ENCODE measurements at places on chromosomes 1 and 21.

DNA sequence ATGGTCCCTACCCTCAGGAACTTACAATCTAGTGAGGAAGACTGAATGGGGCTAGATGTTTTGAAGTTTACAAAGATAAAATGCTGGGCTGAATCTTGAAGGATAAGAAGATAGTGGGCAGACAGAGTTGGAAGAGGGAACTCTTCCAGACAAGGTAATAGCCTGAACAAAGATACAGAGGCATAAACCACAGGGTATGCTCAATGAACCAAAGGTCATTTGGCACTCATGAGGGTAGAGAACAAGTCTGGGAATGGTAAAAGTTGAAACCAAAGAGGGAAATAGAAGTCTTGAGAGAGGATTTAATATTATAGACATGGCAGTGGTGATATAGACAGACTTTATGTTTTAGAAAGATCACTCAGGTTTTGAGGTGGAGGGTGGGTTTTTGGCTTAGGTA lies 48.1 kb upstream of the ZSWIM5 start:
- no peak for DNase-seq

GRCh38 chr1:70295749-70296148 lies 58.8 kb downstream of the ANKRD13C start:
- DNase-seq, result no peak

GRCh38 chr1:58480191-58480590 lies 66.3 kb downstream of the OMA1 start:
- no peak for DNase-seq

DNA sequence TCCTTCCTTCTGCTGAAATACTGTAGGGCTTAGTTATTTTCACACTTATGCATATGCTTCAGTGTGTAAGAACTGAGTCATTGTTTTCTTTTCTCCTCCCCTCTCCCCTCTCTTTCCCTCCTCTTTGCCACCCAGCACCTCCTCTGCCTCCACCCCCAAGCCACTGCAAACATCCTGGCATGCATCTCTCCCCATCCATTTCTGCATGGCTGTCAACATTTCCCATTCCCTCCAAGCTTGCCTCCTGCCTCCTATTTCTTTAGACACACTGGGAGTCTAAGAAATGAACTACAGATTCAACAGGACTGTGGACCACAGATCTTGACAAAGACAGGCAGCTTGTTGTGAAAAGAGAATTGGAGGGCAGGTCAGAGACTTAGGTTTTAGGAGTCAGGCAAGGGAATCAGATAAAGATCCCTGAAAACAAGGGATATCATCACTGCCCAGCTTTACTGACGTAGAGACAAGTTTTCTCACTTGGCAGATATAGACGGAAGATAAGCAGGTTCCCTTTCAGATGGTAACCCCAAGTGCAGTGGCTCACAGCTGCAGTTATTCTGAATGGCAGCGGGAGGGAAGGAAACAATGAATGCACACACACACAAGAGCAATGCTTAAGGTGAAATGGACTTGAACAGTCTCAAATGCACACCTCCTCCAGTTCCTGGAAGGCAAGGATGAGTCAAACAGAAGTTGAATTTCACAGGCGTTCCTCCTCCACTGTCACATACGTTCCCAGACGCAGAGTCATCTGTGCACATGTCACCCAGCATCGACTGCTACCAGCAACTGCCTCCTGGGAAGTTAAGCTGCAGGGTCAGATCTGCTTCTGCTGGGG lies 56.1 kb downstream of the HIVEP3 start:
- DNase-seq, result no peak

DNA sequence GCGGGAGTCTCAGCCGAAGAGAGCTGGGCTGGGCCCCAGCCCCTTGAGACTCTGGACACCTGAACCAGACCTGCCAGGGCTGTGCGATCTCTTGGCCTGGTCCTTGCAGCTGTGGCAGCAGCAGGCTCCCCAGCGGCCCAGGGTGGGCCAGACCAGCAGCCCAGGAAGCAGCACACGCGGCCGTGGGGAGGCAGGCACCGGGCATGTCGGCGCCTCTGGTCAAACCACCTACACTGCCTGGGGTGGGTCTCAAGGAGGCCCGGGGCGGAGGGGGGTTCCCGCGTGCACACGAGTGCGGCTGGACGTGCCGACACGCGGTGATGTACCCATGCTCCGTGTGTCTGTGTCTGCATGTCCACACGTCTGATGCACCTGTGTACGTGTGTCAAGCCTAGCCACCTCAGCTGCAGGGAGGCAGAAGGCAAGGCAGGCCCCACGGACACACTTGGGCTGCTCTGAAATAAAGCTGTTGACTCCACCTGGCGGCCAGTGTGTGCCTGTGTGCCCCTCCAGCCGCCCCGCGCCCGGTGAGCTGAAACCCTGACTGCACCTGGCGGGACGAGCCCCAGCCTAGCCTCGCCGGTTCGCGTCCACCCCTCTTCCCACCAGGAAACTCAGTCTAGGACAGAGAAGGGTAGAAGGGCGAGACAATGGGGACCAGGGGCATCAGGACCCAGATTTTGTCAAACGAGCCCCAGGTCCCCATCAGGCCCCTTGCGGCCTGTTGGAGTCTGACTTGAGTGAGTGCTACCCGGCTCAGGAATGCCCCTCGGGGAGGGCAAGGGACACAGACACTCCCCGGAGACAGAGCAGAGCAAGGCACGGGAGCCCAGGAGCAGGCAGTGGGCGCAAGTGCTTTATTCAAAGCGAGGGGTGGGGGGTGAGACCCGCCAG lies 11.6 kb downstream of the SCNN1D start:
- peak; percentile 77 for DNase-seq

DNA sequence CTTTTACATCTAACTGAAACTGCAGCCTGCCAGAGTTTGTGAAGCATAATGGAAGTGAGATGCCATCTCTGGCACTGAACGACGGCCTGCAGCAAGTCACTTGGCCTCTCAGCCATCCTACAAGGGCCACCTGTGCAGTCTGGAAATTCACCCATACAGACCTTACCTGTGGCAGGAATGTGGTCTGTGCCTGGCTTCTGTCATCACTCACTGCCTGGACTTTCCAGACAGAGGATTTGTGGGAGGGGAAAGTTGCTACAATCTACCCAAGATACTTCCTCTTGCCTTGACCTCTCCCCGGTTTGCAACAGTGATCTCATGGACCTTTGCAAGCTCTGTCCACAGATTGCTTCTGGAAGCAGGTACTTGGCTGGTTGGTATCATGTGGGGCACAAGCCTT lies 58.4 kb upstream of the ATP1B1 start:
- DNase-seq, result no peak
